ENCODE measurements at places on chromosomes 7 and 10.

GRCh38 chr7:155840909-155841308, 28.6 kb upstream of the SHH start:
- DNase-seq = no peak

GRCh38 chr7:121744877-121745276, 128.1 kb upstream of the PTPRZ1 start:
- no peak for DNase-seq

- DNase-seq = no peak
These were observed 43.2 kb downstream of the SRRM3 start for GRCh38 chr7:76244781-76245391.

DNA sequence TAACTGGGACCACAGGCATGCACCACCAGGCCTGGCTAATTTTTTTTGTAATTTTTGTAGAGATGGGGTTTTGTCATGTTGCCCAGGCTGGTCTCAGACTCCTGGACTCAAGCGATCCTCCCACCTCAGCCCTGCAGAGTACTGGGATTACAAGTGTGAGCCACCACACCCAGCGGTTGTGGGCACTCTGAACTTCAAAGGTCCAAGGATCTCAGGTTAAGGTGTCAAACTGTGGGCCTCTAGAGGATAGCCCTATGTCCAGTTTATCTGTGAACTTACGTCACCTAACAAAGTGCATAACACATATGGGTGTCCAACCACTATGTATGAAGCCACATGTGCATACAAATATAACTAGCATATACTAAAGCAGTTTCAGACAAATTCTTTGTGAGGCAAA, 3.2 kb upstream of the IL2RA start:
- no peak for DNase-seq

- DNase-seq = no peak
These were observed 247.7 kb upstream of the DKK1 start for GRCh38 chr10:52066383-52066782.

GRCh38 chr7:91013078-91013477, 251.2 kb upstream of the FZD1 start:
- no peak for DNase-seq

- DNase-seq = peak; percentile 69
These were observed 127.9 kb upstream of the PRSS58 start for GRCh38 chr7:142385491-142386340.

DNA sequence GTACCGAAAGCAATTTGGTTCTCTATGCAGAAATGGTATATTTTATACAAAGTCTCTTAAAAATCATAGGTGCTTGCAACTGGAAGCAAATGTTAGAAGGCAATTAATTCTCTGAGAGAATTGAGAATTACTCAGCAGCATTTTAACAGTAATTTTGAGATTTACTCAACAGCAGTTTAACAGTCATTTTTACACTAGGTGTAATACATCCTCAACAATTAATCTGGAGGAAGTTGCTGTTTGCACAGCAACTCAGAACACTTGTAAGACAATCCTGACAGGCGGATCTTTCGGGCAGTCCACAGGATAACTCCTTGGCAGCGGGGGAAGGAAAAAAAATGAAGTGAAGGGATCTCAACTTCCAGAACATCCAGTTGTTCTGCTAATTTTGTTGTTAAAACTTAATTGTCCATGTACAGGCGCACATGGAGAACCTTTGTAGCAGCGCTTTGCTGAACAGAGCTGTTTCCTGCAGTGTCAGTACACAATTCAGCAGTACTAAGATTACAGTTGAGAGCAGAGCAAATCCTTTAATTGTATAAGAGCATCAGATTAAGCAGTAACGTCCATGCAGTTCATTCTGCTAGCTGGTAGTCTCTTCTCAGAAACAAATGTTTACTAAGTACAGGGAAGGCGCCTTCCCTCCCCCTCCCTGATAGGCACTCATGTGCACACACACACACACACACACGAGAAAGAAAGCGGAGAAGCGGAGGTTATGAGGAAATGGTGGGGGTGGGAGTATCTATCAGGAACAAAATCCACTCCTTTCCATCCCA, 43.8 kb downstream of the ENO4 start:
- DNase-seq = no peak

GRCh38 chr7:14045651-14046050, 56.2 kb upstream of the ETV1 start:
- DNase-seq = no peak

DNA sequence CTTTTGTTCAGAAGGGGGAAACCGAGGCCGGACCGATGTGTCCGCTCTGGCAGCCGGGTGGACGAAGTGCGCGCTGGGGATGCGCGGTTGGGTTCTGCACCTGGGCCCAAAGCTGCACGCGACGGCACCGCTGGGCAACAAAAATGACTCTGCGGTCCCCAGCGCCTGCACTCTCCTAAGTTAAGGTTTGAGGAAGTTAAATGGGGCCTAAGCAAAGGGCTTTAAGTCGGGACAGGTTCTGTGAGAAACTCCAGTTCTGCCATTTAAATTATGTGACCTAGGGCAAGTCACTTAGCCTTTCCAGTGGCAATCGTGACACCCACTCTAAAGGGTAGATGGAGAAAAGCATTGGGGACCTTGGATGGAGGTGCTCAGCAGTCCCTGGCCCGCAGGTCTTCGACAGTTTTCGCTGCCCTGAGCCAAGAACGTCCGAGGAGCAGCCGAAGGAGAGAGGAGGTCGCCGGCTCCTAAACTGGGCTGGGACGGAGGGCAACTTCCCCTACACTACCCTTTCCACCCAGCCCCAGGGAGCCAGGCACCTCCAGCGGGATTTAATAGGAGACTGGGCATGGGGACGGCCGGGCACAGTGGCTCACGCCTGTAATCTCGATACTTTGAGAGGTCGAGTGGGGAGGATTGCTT, 534 bp upstream of the ACBD5 start:
- no peak for DNase-seq

- DNase-seq = peak; percentile 61
These were observed 24.4 kb downstream of the TMEM273 start for GRCh38 chr10:49163741-49164140.

DNA sequence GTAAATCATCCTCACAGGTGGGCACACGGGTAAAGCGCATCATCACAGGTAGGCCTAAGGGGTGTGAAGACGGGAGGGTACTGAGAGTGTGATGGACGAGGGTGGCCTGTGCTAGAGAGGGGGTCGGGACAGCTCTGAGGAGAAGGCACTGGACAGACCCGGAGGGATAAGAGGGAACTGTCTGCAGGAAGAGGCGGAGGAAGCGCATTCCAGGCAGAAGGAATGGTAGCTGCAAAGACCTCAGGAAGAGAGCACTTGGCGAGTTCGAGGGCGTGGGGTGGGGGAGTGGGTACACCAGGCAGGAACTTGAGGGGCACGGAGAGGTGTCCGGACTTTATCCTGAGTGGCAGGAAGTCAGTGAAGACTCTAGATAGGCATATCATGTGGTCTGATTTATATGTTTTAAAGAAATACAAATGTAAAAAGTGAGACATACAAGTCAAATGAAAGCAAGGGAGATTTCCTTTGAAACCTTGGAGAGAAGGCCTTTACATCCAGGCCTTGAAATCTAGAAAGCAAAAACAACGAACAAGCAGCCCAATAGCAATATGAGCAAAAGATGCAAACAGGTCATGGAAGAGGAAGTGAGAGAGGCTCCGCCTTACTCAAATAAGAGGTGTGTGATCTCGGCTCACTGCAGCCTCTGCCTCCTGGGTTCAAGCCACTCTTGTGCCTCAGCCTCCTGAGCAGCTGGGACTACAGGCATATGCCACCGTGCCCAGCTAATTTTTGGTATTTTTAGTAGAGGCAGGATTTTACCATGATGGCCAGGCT, 3.6 kb downstream of the LHPP start:
- DNase-seq = no peak

DNA sequence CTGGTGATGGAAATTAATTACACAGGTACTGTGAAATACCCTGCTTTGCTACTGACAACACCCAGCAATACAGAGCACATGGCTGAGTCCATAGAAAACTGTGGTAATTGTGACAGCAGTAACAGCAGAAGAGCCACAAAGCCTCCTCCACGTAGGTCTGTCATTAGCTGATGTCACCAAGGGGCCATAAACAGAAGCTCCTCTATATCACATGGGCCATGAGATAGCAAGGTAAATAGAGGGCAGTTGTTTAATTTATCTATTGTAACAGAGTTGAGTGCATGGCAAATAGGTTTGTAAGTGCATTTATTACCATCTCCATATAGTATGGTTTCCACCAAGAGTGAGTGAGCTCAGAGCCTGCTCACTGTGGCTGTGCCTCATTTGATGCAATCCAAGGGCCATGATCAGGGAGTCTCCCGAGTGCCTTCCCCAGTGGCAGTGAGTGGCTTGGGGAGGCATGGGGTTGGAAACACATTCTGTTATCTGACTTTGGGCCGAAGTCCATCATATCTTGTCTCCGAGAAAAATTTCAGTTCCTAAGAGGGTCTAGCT, 281.2 kb downstream of the SKAP2 start:
- DNase-seq = no peak
